ENCODE measurements at places on chromosomes 6 and 20.

DNA sequence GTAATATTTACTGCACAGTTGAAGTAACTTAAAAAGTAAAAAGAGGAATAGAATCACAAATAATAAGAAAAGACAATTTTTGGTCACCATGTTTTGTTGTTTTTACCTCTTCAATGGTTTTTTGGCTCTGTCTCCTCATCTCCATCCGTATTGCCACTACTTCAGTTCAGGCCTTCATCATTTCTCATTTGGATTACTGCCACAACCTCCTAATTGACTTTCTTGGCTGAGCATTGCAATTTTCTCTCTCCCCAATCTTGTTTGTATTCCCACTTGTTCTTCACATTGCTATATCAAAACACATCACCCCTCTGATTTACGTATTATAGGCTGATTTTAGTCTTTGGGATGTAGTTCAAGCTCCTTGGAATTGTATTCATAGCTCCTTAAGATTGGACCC is 161.7 kb downstream of the GRM1 start:
- no peak for DNase-seq

DNA sequence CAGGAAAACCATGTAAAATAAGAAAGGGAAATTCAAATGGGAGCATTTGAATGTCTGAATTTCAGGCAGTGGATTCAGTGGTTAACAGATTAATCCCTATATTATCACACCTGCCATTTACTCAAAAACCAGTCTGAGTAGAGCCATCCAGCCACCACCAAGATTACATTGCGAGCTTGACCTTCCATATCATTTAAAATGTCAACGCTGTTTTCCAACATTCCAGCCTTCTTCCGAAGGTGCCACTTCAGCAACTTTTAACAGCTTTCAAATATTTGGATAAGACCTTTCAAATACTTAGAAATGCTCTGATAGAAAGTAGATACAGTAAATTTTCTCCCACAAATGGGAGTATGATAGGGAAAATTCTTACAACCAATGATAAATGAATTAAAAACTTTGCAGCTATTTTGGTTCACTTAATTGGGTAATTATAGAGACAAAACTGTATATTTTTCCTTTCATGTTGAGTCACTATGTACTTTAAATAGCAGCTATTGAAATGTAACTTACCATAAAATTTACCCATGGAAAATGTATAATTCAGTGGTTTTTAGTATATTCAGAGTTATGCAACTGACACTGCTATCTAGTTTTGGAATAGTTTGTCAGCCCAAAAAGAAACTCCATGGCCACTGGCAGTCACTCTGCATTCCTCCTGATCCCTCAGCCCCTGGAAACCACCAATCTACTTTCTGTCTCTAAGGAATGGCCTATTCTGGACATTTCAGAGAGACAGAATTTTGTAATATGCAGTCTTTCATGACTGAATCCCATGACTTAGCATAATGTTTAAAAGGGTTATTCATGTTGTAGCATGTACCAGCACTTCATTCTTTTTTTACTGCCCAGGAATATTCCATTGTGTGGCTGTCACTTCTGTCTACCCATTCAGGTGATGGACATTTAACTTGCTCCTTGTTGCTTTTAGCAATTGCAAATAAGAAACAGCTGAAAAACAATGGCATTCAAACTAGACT is 21.5 kb downstream of the EZR start:
- DNase-seq: peak; percentile 29

- no peak for DNase-seq
Measured at GRCh38 chr6:82085701-82086100, 161.8 kb downstream of the IBTK start.

- DNase-seq: no peak
Measured at GRCh38 chr20:47605673-47606413, 104.2 kb downstream of the NCOA3 start.

- no peak for DNase-seq
Measured at GRCh38 chr6:166467436-166468000, 84.8 kb upstream of the MPC1 start.

- DNase-seq: no peak
Measured at GRCh38 chr20:58566981-58567380, 51.8 kb upstream of the APCDD1L start.

DNA sequence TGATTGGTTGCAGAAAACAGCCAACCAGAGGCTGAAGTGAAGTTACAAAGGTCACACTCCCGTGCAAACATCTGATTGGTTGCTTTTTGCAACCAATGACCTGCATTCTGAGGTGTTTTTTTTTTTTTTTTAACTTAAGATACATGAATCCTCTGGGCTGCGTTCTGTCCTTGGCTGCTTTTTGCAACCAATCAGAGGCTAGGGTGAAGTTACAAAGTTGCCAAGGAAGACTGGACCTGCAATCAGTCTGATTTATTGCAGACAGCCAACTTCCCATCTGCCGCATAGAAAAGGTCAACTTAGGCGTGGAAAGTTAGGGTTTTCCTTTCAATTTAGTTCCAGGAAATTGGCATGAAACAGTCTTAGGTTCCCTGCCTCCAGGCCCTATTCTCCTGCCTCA is 292.9 kb downstream of the PLCB1 start:
- DNase-seq: no peak

- no peak for DNase-seq
Measured at GRCh38 chr6:84779380-84779779, 15.0 kb upstream of the TBX18 start.

DNA sequence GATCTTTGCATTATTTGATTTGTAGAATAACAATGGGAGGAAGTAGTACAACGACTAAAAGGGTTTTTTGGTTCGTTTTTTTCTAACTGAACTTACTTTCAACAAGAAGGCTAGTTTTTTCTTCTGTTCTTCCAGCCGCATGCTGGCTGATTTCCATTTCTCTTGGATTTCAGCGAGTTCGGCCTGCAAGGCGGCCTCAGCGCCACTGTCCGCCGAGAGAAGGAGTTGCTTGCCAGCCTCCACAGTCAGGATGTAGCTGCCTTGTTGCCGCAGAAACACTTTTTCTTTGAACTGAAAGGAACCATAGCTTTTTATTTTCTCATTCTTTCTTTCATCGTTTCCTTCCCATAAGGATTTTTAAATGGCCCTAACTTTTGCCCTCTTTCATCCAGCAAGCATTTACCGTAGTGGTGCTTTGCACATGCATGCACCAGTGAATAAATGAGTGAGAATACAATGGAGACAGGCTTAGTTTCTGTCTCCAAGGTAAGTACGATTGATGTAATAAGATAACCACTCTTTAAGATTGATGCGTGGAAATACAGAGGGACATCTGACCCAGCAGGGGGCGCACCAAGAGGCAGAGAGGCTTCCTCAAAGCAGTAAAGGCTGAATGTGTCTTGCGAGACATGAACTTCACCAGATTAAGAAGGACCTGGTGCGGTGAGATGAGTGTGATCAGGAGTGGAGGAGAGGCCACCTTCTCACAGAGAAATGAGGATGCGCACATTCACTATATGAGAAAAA is 398.8 kb downstream of the ESR1 start:
- DNase-seq: peak; percentile 29

DNA sequence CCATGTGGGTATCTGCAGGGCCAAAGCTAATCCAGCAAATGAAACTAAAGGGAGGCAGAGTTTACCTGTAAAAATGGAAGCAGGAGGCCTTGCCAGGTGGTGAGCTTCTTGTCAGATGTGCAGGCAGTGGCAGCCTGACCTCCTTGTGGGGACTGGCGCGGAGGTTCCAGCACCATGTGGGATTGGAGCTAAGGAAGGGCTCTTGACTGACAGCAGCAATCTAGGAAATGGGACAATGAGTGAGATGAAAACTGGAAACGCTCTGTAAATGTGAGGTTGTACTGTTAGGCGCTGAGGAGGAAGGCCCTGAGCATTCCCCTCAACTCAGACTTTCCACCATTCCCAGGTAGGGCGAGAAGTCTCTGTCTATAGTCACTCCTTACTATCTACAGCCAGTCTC is 81.8 kb upstream of the ARMC2 start:
- no peak for DNase-seq

- DNase-seq: peak; percentile 70
Measured at GRCh38 chr6:39934131-39934757, at the start of gene MOCS1. TSS of gene MOCS1 (minus strand) at chr6:39934462. CDS start at chr6:39934417, 45 bp downstream.

DNA sequence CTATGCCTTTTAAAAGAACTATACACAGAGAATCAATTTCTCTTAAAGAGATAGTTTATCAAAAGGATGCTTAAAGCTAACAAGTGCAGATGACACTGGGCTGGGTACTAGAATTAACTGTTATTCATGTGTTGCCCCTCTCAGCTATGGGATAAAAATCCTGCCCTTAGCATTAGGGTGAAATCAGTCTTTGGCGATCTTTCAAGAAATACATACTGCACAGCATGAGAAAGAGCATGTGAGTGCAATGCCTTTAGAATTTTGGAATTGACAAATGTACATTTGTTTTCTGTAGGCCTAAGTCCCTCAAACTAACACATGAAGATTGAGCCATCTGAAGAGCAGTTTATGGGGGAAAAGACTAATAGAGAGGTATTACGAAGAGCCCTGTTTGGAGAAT is 115.4 kb downstream of the ZFP64 start:
- no peak for DNase-seq

GRCh38 chr20:45248609-45249008 is 5.8 kb downstream of the SLPI start:
- no peak for DNase-seq

DNA sequence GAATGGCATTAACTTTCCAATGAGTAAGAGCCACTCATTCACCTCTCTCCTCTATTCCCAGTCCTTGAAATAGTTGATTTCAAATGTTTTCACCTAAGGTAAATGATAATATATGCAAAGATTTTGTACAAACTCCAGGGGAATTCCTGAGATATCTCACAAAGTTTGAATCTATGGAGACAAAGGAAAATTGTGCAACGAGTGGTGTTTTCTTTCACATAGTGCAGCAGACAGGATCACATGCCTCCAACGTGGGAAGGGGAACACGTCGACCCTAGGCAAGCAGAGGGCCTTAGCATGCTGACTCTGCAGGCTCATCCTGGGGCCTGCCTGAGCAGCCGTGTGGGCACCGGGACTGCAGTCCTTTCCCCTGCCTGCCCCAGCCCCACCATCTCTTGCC is 195.6 kb upstream of the THBS2 start:
- DNase-seq: no peak

DNA sequence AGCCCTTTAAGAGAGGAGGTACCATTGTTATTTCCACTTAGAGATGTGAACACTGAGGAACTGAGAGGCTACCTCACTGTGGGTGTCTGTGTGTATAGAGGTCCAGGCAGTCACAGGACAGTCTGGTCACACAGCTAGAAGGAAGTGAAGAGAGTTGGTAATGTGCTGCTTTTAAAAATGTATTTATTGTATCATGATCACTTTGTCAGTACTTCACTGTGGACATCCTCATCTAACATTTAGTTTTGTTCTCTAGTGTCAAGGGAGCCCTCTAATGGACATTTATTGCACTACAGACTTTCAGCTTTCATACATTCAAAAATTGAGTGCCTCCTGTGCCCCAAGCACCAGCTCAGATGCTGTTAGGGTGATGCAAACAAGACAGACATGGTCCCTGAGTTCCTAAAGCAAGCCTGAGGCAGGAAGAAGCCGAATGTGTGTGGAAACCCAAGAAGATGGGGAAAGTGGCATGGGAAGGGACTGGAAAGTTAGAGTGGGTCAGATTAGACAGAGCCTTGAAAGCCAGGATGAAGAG is 123.0 kb downstream of the SLC16A10 start:
- DNase-seq: peak; percentile 62

Measured in LHCN-M2 (cell line).